ENCODE measurements at places on chromosomes 13 and 19. TPM values are rescaled to one million over a fixed set of nuclear protein-coding genes. Genes with fewer than 3 reads are reported as not detected.
A peak's percentile ranks its signal among the peaks of the same experiment; 100 is the strongest.

DNA sequence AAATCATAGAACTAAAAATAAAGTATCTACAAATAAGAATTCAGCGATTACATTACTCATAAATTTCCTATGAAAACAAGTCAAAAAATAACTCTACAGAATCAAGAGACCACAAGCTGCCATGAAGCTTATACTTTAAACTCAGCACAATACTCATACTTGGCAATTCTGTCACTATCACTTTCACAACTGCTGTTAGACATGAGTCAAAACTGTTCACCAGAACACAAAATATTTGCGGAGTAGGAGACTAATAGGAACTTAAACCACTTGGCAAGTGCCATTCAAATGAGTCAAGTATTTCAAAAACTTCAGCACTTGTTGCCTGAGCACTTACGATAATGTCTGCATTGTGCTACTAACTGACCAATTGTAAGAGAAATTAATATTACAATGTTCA, 387.8 kb upstream of the GPC6 start:
- H3K4me3 ChIP-seq: no peak overlapping the region
- H3K27ac ChIP-seq: no peak overlapping the region
- no peaks in the 10 kb centered on the region for H3K4me1 ChIP-seq
- no peaks in the 10 kb centered on the region for H3K36me3 ChIP-seq
- H3K27me3 ChIP-seq: no peaks in the 10 kb centered on the region

GRCh38 chr13:80824229-80824628, 483.3 kb upstream of the SPRY2 start:
- H3K36me3 ChIP-seq: no peaks in the 10 kb centered on the region
- no peak for DNase-seq
- H3K27me3 ChIP-seq: no peaks in the 10 kb centered on the region
- H3K27ac ChIP-seq: no peak overlapping the region
- H3K4me1 ChIP-seq: no peaks in the 10 kb centered on the region

- no peaks in the 10 kb centered on the region for H3K36me3 ChIP-seq
- no peak overlapping the region for H3K27ac ChIP-seq
- no peaks in the 10 kb centered on the region for H3K4me1 ChIP-seq
- no peak overlapping the region for H3K4me3 ChIP-seq
- no peak for DNase-seq
These were observed 272.2 kb upstream of the KLF12 start for GRCh38 chr13:74406420-74406819.

GRCh38 chr19:40279120-40279551, 6.0 kb downstream of the AKT2 start:
- H3K27ac ChIP-seq: no peak overlapping the region
- peaks cover 71% of the 10 kb centered on the region for H3K4me1 ChIP-seq
- no peak for DNase-seq
- no peaks in the 10 kb centered on the region for H3K27me3 ChIP-seq

DNA sequence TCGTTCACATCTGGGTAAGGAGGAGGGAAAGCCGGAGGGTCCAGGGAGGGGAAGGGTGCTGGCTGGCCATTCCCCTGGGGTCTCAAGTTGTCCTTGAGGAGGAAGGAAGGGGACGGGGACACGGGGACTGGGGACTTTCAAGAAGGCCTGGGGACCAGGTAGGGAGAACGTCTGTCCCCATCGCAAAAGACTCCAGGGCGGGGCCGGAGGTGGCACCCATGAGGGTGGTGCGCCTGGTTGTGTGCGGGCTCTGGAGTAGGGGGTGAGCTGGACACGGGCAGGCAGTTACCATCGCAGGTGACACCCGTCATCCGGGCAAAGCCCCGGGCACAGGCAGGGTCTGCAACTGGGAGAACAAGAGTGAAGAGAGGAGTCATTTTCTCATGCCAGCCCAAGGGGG, 23.4 kb downstream of the FBN3 start:
- no peak overlapping the region for H3K27ac ChIP-seq
- H3K4me1 ChIP-seq: no peaks in the 10 kb centered on the region
- no peaks in the 10 kb centered on the region for H3K36me3 ChIP-seq
- H3K27me3 ChIP-seq: peaks cover 51% of the 10 kb centered on the region
- no peak overlapping the region for H3K4me3 ChIP-seq
- DNase-seq: no peak

- H3K4me1 ChIP-seq: peaks cover 3% of the 10 kb centered on the region
- peaks cover 45% of the 10 kb centered on the region for H3K27me3 ChIP-seq
- no peak overlapping the region for H3K4me3 ChIP-seq
- DNase-seq: no peak
- H3K36me3 ChIP-seq: no peaks in the 10 kb centered on the region
These were observed 8.1 kb upstream of the TSHZ3 start for GRCh38 chr19:31357315-31357673.

DNA sequence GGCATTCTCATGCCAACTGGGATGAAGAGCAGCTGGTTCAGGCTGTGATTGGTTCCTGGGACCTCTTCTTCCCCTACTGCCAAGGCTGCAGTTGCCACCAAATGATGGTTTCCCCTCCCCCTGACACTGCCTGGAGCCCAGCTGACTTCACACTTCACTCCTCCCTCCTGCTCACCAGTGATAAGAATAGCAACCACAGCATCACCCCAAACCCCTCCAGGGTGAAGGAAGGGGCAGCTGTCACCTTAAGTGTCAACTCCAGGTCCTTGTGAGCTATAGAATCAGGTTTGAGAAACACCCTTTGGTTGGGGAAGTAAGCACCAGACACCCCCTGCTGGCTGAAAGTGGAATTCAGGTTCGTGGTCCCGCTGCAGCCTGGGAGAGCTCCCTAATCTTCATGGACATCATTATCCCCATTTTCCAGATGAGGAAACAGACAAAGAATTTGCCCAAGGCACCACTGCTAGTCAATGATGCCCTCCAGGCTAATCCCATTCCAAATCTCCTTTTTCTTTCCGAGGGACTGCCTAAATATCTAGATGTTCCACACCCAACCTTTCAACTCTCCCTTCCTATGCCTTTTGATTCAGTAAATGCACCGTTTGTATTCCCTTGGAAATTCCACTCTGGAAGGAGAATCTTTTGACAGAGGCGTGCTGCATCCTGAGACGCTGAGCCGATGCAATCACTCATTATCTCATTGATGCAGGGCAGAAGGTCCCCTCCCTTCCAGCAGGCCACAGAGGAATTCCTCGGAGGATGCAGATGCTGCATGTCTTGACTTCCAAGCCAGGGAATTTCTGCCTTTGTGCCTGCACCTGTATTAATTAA, 50.6 kb upstream of the UQCRFS1 start:
- no peak overlapping the region for H3K27ac ChIP-seq
- no peaks in the 10 kb centered on the region for H3K36me3 ChIP-seq
- no peak overlapping the region for H3K4me3 ChIP-seq
- H3K27me3 ChIP-seq: peaks cover 5% of the 10 kb centered on the region

- DNase-seq: no peak
- H3K4me3 ChIP-seq: no peak overlapping the region
- no peaks in the 10 kb centered on the region for H3K36me3 ChIP-seq
These were observed 134.1 kb upstream of the RNF113B start for GRCh38 chr13:98311200-98311548.

GRCh38 chr19:48862827-48863226, 5.6 kb downstream of the PLEKHA4 start:
- H3K4me1 ChIP-seq: peaks cover 21% of the 10 kb centered on the region
- H3K27ac ChIP-seq: no peak overlapping the region
- DNase-seq: no peak
- no peaks in the 10 kb centered on the region for H3K36me3 ChIP-seq
- no peaks in the 10 kb centered on the region for H3K27me3 ChIP-seq

- H3K36me3 ChIP-seq: no peaks in the 10 kb centered on the region
- peak; percentile 12 for DNase-seq
- H3K27ac ChIP-seq: no peak overlapping the region
- H3K4me3 ChIP-seq: no peak overlapping the region
These were observed 59.3 kb upstream of the ABCC4 start for GRCh38 chr13:95360464-95361097.

DNA sequence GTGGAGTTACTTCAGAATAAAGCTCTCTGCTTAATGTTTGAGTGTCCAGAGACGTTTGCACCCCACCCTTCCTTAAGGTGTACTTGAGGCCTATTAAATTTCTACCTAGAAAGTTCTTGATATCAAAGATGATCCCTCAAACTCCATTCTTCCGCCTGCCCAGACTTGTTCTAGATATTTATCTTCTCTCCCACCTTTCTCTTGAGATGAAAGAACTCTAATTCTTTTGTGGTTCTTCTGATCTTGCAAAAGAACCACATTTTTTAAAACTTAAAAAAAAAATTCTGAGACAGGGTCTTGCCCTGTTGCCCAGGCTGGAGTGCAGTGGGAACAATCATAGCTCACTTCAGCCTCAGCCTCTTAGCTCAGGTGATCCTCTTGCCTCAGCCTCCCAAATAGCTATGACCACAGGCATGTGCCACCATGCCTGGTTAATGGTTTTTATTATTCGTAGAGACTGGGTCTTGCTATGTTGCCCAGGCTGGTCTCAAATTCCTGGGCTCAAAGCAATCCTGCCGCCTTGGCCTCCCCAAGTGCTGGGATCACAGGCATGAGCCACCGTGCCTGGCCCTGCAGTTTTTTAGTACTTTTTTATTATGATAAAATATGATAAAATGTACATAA, 94.3 kb downstream of the SIPA1L3 start:
- no peak overlapping the region for H3K27ac ChIP-seq
- DNase-seq: no peak
- no peak overlapping the region for H3K4me3 ChIP-seq

DNA sequence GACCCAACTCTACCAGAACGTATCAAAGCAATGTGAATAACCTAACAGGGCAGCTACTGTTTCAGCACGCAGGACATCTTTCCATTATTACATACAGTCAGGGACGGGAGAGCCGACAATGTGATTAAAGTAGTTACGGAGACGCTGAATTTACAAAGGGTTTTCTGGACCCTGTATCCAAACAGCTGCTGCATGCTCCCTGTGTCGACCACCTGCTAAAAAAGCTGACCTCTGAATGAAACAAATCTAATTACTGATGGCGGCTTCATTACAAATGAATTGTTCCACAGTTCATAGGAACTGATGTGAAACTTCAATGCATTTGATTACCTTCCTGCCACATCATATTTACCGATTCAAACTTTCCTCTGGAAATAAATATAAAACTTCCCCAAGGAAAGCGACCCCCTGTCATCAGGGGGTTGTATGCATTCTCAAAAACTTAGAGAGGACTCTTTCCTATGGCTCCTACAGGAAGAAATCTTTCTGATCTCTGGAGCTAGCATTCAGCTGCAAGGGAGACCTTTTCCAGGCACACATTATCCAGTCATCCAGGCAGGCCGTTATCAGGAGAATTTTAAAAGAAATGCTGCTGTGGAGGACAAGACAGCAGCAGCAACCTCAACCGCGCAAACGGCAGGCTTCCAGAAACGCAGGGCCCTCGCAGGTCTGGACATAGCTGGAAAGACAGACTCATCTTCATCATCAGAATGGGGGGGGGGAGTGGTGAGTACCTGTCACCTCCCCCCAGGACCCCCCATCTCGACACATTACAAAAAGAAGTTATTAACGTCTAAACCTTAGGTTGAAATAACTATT, 3.1 kb downstream of the EFNB2 start:
- H3K4me1 ChIP-seq: no peaks in the 10 kb centered on the region
- no peaks in the 10 kb centered on the region for H3K36me3 ChIP-seq
- H3K27ac ChIP-seq: no peak overlapping the region
- no peak for DNase-seq
- H3K27me3 ChIP-seq: no peaks in the 10 kb centered on the region
- no peak overlapping the region for H3K4me3 ChIP-seq

DNA sequence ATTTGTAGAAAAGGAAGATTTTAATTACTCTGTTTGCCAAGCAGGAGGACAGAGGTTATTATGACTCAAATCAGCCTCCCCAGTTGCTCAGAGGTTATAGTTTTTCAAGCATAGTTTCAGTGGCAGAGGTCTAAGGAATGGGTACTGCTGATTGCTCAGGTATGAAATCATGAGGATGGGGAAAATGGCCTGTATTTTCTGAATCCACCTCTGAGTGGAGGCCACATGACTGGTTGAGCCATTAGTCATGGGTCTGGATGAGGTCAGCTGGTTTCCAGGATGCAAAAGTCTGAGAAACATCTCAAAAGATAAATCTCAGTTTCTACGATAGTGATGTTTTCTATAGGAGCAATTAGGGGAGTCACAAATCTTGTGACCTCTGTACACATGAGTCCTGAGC, 62.8 kb upstream of the CEACAM8 start:
- H3K4me1 ChIP-seq: no peaks in the 10 kb centered on the region
- no peaks in the 10 kb centered on the region for H3K36me3 ChIP-seq
- no peak for DNase-seq
- H3K27me3 ChIP-seq: no peaks in the 10 kb centered on the region
- no peak overlapping the region for H3K4me3 ChIP-seq

DNA sequence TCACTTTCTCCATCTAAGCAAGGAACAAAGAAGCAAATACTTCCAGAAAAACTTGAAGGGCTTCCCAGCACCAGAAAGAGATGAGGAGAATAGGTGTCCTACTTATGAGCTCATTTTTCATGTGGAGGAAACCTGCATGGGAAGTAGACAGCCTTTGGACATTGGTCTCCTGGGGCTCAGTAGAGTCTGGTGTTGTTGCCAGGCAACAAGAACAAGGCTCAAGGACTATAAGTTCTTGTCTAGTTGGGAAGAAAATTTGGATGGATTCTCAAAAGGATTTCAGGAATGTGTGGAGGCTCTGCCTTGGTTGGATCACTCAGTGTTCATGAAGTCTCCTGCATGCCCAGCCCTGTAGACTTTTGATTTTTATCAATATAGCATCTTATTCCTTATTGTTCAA, 84.5 kb downstream of the MBNL2 start:
- DNase-seq: no peak
- H3K27me3 ChIP-seq: no peaks in the 10 kb centered on the region
- no peaks in the 10 kb centered on the region for H3K4me1 ChIP-seq

DNA sequence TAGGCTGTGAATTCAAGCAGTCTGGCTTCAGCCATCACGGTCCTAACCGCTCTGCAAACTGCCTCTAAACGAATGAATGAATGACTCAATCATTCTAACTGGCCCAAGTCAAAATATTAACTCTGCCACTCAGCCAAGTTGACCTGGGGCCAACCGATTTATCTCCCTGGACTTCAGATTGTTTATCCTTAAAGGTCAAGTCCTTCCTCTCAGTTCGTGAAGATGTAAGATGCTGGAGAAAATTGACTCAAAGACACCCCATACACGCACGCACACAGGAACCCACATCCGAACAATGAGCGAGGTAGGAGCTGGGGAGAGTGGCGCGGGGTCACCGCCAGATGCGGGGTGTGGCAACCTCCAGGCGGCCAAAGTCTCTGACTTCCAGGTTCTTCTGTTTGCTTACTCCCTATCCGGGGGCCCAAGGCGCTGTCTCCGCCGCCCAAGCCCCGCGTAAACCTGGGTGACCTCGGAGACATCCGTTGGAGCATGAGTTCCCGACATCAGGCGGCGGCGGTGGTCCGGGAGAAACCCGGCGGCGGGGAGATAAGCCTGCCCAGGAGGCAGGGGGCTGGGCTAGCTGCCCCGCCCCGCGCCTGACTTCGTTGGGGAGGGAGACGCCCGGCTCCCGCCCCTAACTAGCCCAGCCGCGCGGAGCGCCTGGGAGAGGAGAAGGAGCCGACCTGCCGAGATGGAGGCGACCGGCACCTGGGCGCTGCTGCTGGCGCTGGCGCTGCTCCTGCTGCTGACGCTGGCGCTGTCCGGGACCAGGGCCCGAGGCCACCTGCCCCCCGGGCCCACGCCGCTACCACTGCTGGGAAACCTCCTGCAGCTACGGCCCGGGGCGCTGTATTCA, at the start of gene CYP2S1:
TSS of gene CYP2S1 (plus strand) at position 646 of the 856 bp plus-strand sequence. CDS start at position 692, 46 bp downstream.
- H3K4me3 ChIP-seq: peak within 1 kb of the TSS; percentile 41
- H3K36me3 ChIP-seq: no peaks in the 10 kb centered on the region
- H3K4me1 ChIP-seq: peaks cover 14% of the 10 kb centered on the region
- peaks cover 3% of the 10 kb centered on the region for H3K27me3 ChIP-seq

The ANO8 gene
- 8.5 TPM for total RNA-seq

The DACT3 gene
- 5.9 TPM for total RNA-seq

The NKPD1 gene
- total RNA-seq: 0.04 TPM

The RNF113B gene
- total RNA-seq: not detected

The CKM gene
- 0.11 TPM for total RNA-seq

The TMEM161A gene
- 81.2 TPM for total RNA-seq

All from K562 (cell line).